ENCODE measurements at places on chromosomes 12 and 14. TPM values are rescaled to one million over a fixed set of nuclear protein-coding genes. Genes with fewer than 3 reads are reported as not detected.

Gene GPRC5D
- total RNA-seq = not detected

Gene RNASE3
- total RNA-seq = not detected

Gene LRP1
- 12.5 TPM for total RNA-seq

Gene C12orf60
- 1.7 TPM for total RNA-seq

Gene OR4E2
- total RNA-seq = not detected

Gene MAP3K12
- total RNA-seq = 12.3 TPM

Gene FLRT2
- 6.7 TPM for total RNA-seq

Gene TNS2
- 32.5 TPM for total RNA-seq

- DNase-seq = no peak
Observed at GRCh38 chr12:49000346-49000745, 1.2 kb upstream of the DDN start.

GRCh38 chr12:88782351-88782750 is 202.1 kb upstream of the KITLG start:
- no peak for DNase-seq

DNA sequence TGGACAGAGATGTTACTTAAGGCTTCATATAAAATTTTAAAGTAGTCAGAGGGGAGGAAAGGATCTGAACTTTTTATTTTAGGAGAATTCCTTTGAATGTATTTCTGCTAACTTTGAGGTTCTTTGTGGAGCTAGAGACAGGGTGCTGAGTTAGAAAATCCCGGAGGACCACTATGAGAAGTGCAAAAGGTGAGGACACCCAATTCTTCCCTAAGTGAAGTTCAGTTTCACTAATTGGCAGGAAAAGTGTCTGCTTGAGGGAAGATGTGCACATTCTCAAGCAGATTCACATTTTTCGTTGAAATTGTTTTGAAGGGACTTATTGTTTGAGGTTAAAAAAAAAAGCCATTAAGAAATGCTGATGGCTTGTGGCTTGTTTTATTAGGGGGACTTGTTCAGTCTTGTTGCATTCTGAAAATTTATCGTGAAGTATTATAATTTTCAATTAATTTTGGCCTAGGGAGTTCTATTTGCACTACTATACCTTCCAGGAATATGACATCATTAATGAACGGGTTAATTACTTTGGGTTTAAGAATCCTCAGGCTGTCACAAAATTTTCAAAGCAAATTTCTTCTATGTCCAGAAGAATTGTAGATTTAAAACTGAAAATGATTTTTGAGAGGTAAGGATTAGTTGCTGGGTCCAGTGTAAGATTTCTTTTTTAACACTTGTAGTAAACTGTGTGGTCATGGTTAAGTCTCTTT is 1.8 kb downstream of the PCNX1 start:
- DNase-seq = no peak

- DNase-seq = no peak
Observed at GRCh38 chr14:50725761-50726160, 57.7 kb upstream of the SAV1 start.

DNA sequence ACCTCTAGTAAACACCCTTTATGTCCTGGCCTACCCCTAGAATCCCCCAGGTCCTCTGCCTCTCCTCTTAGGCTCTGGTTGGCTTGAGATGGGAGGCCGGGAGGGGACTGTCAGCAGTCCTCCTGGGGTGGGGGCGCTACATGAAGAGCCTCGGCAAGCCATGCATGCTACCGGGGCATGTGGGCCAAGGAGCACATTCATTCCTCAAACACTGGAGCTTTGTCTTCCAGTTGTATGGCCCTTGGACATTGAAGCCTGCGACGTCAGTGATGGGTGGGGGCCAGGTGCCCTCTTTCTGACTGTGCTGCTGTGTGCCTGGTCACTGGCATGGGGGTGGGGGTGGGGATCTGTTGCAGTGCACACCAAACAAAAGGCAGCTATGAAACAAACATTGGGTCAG is 15.8 kb upstream of the CELA1 start:
- no peak for DNase-seq

- DNase-seq = no peak
Observed at GRCh38 chr12:48349471-48349870, 1.2 kb downstream of the ZNF641 start.

DNA sequence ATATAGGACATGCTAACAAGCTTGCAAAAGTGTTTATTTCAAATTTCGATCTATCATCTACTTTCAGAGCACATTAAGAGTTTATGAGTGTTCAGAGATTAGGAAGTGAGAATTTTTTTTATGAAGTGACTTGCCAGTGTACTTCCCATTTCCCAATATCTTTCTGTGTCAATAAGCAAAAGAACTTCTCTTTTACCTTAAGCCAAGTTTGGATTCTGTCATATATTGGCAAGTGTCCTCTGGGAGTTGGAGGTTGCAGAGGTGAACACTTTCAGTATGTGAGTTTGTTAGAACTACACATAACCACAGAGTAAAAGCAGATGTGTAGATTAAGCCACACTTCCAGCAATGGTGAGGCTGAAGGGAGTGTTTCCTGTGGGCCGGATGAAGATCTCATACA is 16.6 kb upstream of the KLRF1 start:
- no peak for DNase-seq

- DNase-seq = peak; percentile 97
Observed at GRCh38 chr14:22824711-22825359, 4.9 kb upstream of the MRPL52 start.
